ENCODE measurements at places on chromosomes 2 and 18.
A peak's percentile ranks its signal among the peaks of the same experiment; 100 is the strongest.

GRCh38 chr2:112493858-112494648 is 12.1 kb downstream of the TTL start:
- no peak for DNase-seq

- DNase-seq = no peak
Observed at GRCh38 chr2:44744961-44745892, 196.3 kb upstream of the SIX3 start.

GRCh38 chr18:21316296-21316695 is 74.3 kb downstream of the GREB1L start:
- DNase-seq = no peak

DNA sequence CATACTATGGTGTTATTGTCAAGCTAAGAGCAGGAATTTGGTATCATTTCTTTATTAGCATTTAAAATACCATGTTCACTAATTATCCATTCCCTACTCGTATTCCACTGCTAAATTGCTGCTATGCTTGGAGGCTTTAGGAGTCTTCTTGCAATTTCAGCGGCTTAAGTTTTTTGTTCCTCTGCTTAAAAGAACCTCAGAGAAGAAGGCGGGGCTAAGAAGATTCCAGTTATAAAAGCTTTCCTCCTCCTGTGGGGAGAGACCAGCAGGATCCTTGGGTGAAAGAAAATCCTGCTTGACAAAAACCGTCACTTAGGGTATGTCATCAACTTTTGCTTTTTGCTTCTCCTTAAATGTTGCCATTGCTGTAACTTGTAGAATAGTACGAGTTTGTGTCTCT is at the start of gene TRPM8:
Gene TRPM8 (plus strand): TSS at position 258 of the 400 bp plus-strand sequence. CDS start 9,165 bp downstream, outside the sequence.
- no peak for DNase-seq

GRCh38 chr18:76553715-76554546 is 58.9 kb upstream of the ZNF516 start:
- DNase-seq = no peak

DNA sequence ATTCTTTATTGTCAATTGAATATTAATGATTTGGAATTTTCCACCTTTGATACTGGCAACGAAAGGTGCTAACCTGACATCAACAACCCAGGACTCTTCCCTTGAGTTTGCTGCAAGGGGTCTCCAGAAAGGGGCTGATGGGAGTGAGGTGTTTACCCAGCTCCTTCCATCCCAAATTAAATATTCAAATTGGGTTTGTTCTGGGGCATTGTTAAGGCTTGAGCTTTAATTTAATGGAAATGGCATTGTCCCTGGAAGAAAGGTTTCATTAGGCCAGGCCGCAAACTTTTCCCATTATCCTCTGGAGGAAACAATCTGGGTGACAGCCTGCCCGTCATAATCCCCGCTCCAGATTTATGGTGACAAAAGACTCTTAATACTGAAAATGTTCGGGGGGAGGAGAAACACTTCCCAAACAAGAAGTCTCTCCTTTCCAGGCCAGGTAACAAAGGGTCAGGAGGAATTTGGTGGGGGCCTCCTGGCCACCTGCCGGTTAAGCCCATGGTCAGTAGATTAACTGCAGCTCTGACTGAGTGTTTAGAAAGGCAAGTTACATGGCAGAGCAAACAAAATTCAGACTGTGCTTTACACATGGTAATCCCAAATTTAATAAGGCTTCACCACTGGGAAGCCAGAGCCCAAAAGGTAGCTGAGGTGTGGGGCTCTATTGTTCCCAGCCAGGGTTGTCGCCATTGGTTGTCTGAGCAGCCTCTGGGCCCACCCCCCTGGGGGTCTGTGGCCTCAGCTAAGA is 151.4 kb upstream of the SIX3 start:
- no peak for DNase-seq

DNA sequence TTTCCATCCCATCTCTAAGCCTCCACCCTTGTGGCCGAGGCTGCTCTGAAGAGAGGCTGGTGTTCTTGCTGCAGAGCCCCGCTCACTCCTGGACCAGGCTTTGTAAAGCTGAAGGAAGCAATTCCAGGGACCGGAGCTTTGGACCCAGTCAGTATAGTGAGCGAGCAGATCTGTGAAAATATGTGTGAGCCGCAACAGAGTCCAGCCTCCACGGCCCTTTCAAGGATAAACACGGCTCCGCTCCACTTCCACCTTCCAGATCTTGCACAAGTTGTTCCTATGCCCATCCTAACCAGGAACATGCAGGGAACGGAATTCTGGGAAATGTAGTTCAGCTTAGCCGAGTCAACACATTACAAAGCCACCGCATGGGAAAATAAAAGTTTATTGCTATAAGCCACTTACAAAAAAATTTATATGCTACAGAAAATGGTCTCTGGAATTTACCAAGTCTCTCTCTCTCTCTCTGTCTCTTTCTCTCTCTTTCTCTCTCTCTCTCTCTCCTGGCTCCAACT is 151.7 kb upstream of the ZNF521 start:
- peak; percentile 39 for DNase-seq

DNA sequence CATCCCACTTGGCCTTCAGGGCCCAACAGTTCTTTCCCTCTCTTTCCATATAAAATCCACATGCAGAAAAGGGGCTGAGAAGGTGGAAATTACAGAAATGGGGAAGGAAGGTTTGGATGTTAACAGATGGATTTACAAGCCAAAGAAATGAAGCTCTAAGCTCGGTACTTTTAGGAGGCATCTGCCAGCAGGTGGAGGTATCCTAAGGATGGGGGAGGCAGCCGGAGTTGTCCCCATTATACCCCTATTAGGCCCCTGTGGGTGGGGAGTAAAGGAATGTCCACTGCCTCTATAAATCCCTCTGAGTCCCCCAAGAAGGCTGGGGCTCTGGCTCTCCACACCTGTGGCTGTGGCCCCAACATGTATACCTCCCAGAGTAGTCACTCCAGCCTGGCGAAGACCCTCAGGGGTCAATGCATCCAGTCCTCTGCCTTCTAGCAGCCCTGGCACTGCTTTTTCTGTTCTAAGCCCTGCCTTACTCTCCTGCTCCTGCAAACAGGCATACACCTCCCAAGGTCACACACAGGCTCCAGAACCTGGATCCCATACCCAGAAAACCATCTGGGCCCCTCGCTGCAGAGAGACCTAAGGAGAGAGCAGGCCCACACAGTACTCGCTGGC is 1.2 kb downstream of the FBXO41 start:
- no peak for DNase-seq

- DNase-seq = no peak
Observed at GRCh38 chr2:115652652-115653051, 1210.2 kb downstream of the DPP10 start.

Data from ELF-1 (cell line).